ENCODE measurements at places on chromosomes 16 and 17.

DNA sequence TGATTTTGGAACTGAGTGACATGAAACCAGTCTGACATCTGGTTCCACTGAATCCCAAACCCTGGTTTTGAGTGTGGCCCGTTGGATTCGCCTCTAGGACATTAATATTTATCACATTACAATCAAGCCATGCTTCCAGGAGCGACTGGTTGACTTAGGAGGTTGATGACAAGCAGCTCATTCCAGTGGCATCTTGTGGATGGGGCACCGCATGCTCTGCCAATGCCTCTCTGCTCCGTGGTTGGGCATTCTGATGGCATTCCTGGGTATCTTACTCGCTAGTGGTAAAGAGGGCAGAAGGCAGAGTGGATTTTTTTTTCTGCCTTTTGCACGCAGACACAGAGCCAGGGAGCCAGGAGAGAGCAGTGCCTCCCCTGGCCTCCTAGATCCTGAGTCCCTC, 31.4 kb downstream of the CACNG4 start:
- DNase-seq, result no peak

DNA sequence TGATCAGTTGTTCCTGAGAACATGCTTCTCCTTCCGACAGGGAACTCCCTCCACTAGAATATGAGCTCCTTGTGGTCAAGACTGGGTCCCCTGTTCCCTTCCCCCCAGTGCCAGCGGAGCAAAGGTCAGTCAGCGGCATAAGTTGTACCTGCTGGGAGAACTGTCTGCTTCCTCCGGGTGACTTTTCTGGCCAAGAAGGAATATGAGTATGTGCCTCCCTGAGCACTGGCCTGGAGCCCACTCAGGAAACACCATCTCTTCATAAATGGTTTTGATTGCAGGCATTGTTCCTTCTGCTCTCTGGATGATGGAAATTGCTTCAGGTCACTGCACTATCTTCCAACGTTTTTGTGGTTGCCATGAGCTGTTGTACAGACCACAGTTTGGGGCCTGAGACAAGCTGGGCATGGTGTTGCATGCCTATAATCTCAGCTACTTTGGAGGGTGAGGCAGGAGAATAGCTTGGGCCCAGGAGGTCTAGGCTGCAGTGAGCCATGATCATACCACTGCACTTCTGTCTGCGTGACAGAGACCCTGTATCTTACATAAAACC, 2.9 kb upstream of the P4HB start:
- no peak for DNase-seq

- DNase-seq, result no peak
Observed at GRCh38 chr16:50717091-50717490, 23.7 kb downstream of the NOD2 start.

DNA sequence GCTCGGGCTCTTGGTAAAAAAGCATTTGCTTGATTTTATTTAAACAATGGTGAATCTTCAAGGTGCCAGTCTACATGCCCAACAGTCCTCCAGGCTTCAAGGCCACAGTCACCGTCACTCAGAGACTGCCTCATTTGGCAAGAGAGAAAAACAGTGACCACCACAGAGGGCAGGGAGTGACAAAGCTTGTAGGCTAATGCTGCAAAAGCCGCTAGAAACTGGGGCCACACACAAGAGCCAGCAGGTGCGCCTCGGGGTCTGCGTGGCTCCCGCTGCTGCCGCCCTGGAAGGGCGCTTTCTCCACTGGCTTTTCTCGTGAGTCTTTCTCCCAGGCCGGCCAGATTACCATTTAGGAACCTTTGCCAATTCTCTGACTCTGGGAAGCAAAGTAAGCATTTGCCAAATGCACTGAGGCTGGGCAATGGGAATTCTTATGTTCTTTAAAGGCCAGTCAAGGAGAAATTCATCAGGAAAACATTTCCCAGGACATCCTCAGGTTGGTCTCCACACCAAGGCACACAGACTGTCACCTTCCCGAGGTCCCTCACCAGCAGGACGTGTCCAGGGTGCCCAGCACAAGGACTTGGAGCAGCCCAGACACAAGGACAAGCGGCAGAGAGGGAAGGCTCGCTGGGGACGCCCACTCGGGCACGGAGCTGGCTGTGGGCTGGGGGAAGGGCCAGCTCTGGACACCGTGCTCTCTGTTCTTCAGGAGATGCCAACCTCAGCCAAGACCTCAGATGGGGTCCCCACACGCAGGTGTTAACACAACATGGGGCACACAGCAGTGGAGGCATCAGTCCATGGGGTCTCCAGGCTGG, 12.5 kb upstream of the C16orf95 start:
- DNase-seq, result no peak

GRCh38 chr16:85573045-85573695, 40.0 kb upstream of the GSE1 start:
- DNase-seq, result no peak

DNA sequence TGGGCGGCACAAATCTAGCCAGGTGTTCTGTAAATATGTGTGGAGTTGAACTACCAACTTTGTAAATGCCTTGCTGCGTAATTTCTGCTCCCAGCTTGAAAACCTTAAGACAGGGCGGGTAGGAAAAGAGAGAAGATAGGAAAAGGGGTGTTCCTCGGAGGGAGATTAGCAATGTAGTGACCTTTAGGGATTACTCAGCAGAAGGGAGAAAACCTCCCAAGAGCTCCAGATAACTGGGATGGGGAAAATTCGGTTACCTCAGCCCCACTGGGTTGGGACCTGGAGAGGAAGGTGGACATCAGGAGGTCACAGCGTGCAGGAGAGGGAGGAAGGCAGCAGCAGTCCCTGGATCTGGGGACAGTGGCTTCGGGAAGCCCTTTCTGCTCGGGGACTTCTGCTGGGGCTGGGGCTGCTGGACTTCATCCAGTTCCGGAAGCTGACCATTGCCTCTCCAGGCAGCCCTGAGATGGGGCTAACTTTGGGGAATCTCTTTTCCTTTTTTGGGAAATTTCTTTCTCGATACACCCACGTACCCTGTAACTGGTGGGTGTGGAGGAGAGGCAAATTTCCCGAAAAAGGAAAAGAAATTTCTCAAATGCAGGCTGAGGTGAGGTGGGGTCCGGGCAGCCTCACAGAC, 39.2 kb downstream of the MPRIP start:
- DNase-seq, result no peak

DNA sequence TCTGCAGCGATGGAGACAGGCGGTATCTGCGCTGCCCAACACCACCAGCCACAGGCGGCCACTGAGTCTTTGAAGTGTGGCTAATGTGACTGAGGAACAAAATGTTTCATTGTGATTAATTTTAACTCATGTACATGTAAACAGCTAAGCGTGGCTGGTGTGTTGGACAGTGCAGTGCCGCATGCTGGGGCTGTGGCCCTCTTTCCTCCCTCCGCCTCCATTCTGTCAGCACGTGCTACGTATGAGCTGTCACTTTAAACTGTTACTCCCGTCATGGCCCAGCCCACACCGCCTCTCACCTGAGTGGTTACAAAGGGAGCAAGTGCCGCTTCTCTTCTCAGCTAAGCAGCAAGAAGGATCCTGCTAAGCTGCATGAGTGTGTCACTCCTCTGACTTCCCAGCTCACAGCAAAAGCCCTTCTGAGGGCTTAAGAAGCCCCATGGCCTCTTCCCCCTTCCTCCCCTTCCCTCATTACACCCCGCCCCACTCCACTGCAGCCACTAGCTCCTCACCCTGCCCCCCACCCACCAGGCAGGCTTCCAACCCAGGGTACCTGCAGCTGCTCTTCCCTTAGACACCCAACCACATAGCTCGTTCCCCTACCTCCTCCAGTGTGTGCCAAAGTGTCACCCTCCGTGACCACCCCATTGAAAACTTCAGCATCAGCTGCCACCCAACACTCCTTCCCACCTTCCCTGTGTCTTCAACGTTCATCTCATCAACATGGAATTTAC, 15.0 kb downstream of the HASPIN start:
- peak; percentile 5 for DNase-seq

DNA sequence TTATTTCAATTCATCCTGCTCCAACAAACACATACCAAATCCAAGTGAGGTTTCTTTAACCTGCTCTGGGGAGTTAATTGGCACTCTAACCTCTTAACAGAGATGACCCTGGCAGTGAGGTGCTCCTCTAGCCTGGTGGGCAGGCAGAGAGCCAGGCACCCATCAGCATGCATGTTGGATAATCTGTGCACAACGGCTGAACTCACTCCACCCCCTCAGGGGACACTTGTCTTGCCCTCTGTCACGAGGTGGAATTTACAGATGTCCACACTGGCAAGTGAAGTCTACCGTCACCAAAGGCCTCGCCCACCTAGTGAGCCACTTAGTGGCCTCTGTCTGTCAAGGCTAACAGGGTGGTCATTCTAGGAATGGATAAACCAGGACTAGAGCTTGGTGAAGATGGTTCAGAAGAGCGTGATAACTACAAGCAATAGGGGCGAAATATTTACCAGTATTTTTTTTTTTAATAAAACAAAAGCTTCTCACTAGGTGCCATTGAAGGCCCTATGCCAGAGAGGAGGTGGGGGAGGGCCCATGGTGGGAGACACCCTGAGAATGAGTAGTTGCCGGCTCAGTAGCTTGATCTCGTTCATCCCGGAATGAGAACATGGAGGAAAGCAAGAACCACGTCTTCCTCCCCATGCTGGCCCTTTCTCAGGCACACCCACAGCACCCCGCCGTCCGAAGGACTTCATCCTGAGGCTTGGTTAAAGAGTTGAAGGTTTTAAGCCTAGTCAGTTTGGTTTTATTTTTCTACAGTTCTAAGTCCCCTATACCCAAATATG, 25.2 kb downstream of the PLD6 start:
- peak; percentile 4 for DNase-seq

DNA sequence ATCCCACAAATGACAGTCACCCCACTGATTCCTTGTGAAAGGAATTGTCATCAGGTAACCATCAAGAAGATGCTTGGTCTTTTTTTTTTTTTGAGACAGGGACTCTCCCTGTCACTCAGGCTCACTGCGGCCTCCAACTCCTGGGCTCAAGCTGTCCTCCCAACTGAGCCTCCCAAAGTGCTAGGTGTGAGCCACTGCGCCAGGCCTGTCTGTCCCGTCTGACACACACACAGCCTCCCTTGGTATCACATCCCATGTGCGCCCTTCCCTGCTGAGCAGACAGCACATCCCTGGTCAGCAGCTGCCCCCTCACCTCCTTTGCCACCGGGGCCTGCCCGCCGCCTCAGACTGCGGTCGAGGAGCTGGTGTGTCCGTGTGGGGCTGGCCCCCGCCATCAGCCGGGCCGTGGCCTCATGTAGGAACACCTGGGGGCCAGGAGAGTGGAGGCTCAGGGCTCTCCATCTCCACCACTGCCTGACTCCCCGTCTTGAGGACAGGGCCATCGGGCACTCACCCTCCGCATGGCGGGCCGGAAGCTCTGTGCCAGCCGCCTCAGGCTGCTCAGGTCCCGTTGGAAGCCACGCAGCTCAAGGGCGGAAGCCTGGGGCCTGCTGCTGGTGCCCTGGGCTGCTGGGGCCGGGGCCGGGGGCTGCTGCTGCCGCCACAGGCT, 23.6 kb downstream of the SREBF1 start:
- no peak for DNase-seq

Data from NCI-H2029 treated with DMSO at 0.1 percent for 48 hours (cell line).